Left renal cortex interstitium (tissue), 4 donors: ENCODE measurements at places on chromosomes 1 and 21.

DNA sequence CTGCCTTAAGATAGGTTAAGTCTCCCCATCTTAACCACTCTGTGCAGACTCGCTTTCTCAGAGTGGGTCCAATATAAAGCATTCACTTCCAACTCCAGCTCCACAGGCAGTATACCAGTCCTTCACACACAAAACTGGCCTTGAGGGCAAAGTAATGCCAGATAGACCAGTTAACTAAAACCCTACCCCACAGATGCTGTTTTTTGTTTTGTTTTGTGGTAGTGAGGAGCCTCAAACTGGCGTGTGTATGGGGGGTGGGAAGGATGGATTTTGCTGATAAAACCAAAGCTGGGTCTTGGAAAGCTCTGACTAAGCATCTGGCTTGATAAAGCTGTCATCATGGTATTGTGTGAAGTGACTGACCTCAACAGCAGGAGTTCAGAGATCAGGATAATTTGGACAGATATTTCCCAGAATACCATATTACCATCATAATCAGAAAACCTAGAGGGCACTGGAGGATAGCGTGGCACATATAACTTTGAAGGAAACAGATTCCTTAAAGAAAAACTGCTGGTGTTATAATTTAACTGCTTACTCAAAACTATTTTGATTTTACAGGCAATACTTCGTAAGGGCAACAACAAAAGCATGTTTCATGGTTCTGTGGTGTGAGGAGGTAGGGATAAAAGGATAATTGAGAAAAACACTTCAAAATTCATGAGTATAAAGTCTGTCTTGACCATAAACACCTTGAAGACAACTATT is 29.6 kb upstream of the CPLANE2 start:
- no peak for DNase-seq

- no peak for DNase-seq
Measured at GRCh38 chr1:63877816-63878215, 104.0 kb downstream of the ROR1 start.

- no peak for DNase-seq
Measured at GRCh38 chr1:230401763-230402294, 24.3 kb downstream of the PGBD5 start.

DNA sequence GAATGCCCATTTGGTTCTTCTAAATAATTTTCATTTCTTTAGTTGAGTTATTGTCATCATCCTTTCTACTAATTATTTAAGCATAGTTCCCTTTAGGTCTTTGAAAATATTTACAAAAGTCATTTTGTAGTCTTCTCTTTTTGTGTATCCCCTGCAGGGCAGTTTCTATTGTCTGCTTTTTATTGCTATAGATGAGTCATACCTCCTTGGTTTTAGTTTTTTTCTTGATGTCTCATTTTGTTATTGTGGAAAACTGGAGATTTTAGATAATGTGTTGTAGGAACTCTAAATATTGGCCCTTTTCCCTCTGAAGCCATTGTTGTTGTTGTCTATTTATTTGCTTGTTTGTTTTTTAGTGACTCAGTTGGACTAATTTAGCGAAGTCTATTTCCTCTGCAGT is 387.9 kb downstream of the NUF2 start:
- no peak for DNase-seq

- no peak for DNase-seq
Measured at GRCh38 chr1:25019337-25020172, 89.5 kb upstream of the RUNX3 start.

DNA sequence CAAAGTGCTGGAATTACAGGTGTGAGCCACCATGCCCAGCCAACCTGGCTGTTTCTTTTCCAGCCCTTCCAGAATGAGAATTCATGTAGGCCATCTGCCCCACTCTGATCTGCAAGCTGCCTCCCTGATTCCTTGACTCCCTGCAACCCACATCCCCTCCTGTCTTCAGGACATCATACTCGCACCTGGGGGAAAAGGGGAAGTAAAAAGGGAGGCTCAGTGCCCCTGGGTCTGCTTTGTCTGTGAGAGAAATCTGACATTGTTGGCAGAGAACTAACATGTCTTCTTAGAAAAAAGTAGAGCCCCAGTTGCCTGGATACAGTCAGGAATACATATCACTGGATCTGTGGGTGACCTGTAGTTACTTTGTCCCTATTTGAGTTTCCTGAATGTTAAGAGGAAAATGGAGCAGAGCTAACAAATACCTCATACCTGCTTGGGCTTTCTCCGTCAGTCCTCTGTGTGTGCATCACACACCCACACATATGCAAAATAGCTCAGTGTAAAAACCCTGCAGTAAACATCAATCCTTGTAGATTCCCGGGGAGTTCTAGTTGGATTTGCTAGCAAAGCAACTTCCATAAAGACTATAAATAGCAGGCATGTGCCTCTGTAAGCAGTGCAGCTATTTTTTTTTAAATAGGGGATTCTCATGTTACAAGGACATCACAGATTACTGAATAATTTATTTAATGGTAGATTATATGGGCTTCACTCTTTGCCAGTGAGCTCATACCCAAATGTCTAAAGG is 62.9 kb downstream of the TEX35 start:
- DNase-seq, result no peak

GRCh38 chr1:9744106-9744799 is 79.5 kb downstream of the CLSTN1 start:
- DNase-seq, result no peak

GRCh38 chr1:47351305-47351704 is 17.7 kb downstream of the CMPK1 start:
- no peak for DNase-seq
